Stimulated activated memory B cell treated with anti-CD40 and anti-IgM and Interleukin-4, amounts not matched to agents 10 μg/mL and 1 μg/mL and 100 μg/mL, for 72 hours (primary cell): ENCODE measurements at places on chromosomes 7 and 10.

- no peak for ATAC-seq
Observed at GRCh38 chr7:45187946-45188411, 30.4 kb downstream of the RAMP3 start.

GRCh38 chr7:90269163-90269562, 24.2 kb downstream of the CFAP69 start:
- ATAC-seq = no peak

DNA sequence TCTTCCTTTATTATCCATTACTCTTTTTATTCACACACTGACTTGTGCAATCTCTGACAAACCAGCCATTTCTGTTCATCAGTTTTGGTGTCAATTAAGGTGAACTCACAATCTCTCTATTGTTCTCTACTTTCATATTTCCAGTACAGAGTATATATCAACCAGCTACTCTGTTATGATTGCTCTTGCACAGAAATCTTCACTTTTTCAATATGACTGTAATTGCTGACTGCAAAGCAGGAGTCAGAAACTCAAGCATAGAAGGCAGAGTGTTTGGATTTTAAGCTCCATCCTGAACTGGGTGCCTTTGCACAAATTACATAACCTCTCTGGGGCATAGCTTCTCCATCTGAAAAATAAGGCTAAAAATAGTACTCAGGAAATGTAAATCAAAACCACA, 1042.0 kb downstream of the GRM8 start:
- ATAC-seq = no peak

DNA sequence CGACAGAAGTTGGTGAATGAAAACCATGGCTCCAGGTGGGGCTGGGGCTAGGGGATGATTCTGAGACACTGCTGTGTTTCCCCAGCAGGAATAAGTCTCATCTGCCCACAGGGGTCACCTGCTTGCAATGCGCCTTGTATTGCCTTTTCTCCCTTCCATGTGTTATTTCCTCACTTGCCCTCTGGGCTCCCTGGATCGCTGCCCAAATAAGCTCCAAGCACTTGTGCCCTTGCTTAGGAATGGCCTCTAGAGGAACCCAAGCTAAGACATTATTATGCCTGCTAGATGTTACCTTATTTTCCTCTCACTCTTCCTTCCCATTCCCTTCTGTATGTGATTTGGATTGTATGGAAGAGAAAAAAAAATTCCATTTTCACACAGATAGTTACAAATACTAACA, 24.8 kb upstream of the PLPP4 start:
- ATAC-seq = no peak

DNA sequence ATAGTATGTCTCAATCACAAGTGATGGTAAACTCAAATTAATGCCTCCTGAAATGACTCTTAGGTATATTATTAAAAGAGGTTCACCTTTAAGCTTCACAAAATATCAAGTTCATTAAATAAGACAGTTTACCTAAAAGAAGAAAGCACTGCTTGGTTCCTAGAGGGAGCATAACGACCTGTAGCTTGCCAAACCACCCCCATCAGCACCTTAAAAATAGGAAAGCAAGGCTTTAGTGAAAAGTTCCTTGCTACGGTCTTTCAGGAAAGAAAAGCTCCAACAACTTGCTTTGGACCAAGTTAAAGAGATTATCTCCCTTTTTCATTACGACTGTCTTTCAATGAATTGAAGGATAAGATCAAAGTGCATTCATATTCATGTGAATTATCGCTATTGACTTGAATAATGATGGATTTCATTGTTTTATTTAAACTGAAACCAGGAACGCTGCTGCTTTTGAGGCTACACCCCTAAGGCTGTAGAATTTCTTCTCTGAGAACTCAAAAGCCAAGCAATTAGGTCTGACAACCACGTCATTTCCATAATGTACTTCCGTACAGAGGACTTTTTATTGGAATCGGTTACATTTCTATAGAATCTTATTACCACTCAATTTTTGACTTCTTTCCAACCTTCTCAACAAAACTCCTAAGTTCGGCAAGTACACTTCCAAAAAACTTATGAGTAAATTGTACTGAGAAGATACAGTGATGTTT, 7.0 kb upstream of the SPAG6 start:
- ATAC-seq = no peak

- ATAC-seq = no peak
Observed at GRCh38 chr10:87590705-87591588, 68.7 kb upstream of the PAPSS2 start.

DNA sequence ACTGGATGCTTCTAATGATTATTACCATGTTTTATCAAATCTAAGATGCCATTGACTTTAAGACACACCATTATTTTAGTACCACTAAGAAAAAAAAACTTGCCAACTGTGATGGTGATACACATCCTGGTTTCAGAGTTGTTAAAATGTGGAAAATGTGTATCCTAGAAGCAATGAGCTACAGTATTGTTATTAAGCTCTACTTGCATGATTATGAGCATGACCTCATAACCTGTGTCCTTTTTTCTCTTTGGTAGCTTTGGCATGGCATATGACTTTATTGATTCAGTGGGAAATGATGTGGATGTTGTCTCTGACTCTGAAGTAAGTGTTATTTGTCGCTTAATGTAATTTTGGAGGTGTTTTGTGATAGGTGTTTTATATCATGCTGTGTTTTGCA, 3.3 kb downstream of the EDRF1 start:
- ATAC-seq = no peak

- ATAC-seq = no peak
Observed at GRCh38 chr10:49290131-49290530, 8.8 kb upstream of the C10orf71 start.

- ATAC-seq = no peak
Observed at GRCh38 chr7:136009488-136010079, 32.4 kb upstream of the MTPN start.

DNA sequence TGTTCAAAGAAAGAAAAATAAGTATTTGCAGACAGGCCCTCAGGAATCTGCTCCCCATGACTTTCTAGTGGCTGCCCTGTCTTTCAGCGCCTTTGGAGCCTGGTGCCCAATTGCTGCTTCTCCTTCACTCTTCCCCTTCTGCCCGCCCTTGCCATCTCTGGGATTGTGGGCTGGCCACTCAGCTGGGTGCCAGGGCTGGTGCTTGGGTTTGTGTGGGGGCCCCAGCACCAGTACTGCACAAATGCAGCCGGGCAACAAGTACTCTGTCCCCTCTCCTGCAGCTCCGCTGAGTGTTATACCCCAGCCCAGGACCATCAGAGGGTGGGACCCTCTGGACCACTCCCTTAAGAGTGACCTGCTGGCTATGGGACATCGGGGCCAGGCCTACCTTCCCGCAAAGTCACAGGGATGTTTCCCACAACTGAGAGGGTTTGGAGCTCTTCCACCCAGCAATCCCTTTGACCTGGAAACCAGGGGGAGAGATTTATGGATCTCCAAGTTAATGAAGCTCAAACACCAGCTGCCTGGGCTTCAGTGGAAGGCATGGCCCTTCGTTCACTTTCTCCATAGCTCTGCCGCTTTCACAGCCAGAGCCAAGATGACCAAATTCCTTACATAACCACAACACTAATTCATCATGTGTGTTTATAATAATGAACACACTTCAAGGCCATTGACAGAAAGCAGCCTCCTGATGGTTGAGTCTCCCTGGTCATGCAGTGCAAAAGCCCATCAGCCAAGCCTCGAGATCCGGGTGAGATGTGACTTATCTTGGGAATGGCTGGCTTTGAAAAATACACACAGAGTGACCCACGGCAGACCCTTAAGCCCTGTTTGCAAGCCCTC, 313.9 kb upstream of the ZNF32 start:
- ATAC-seq = no peak

DNA sequence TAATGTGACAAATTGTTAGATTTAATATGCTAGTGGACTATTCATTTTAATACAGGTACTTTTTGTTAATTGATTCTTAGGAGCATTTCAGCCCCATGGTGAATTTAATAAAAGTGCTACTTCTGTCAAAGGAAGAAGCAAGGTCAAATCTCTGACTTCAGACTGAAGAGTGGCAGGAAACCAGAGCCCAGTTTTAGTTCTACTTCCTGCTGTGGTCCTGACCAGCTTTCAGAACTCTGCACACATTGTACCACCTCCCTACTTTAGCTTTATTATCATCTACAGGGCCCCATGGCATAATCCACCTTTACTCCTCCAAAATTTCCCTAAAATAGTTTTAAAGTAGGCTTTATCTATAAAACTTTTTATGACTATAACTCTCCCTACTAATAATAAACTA, 33.7 kb downstream of the CTTNBP2 start:
- no peak for ATAC-seq

DNA sequence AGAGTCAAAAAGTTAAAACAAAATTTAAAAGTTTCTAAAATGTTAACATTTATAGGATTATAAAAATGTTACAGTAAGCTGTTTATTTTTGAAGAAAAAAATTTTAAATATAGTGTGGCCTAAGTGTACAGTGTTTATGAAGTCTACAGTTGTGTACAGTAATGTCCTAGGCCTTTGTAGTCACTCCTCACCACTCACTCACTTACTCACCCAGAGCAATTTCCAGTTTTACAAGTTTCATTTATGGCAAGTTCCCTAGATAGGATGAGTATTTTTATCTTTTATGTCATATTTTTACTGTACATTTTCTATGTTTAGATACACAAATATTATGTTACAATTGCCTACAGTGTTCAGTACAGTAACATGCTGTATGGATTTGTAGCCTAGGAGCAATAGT, 419.9 kb downstream of the ARL4A start:
- no peak for ATAC-seq

DNA sequence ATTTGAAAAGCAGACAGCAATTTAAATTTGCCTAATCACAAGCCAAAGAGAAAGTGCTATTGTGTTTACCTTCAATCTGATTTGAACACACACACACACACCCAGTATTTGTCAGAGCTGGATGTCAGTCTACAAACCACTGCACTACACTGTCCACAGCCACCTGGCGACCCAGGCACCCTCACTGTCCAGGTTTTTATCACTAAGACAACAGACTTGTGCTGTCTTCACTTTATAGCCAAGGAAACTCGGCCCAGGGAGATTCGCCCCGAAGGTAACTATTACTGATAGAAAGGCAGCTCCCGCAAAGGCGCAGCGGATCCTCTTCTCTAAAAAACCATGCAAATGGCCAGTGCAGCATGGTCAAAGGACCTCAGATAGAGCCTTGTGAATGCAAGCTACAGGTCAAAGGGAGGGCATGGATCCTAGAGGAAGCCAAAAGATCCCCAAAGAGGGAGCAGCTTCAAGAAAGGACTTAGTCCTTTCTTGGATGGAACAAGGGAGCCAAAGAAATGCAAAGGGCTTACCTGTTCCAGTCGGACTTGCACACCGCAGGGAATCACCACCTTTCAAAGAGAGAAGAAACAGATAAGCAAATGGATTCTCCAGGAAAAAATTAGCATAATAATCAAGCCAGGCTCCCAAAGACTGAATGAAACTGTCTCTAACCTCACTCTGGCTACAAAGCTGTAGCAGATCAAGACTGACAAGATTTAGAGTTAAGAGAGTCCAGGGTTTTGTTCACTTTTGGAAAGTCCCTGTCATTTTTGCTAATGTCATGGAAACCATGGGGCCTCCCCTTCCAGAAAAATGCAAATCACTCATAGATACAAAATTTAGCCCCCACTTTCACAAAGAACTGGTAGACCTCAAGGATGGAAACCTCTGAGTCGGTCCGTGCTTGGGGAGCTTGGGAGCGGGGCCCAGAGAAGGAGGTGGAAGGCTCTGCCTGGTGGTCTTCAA, 101.1 kb downstream of the TNS3 start:
- ATAC-seq = peak; percentile 80

GRCh38 chr10:131160219-131160875, 151.2 kb downstream of the TCERG1L start:
- no peak for ATAC-seq

GRCh38 chr7:33701927-33702326, 203.4 kb upstream of the BMPER start:
- no peak for ATAC-seq

- no peak for ATAC-seq
Observed at GRCh38 chr10:2011106-2011716, 273.9 kb upstream of the ADARB2 start.

- peak; percentile 26 for ATAC-seq
Observed at GRCh38 chr7:128104108-128104742, 73.0 kb upstream of the LRRC4 start.

GRCh38 chr10:111018021-111018420, 58.8 kb upstream of the ADRA2A start:
- no peak for ATAC-seq

- no peak for ATAC-seq
Observed at GRCh38 chr10:78850644-78851435, 217.9 kb upstream of the ZMIZ1 start.

DNA sequence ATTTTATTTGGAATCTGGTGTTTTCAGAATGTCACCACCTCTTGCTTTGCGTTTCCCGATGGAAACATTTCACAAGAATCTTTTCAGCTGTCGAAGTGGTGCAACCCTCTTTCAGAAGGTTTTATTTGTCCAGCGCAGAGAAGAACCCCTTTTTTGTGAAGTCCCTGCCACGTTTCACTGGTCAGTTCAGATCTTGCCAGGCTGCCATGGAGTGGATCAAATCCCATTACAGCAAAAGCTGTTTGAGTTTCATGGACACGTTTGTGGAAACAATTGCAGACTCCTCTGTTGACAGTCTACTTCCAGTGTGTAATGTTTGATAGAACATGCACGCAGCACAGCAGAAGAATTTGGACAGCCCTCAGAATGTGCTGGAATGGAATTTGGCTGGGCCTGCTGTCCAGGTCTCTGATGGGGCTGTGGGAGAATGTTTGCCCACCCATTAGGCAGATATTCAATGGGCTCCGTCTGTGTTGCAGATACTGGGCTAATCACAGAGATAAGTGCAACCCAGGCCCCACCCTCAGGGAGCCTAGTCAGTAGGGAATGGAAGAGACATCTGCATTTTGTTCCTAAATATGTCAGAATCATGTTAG, 143.2 kb downstream of the GRK5 start:
- no peak for ATAC-seq

DNA sequence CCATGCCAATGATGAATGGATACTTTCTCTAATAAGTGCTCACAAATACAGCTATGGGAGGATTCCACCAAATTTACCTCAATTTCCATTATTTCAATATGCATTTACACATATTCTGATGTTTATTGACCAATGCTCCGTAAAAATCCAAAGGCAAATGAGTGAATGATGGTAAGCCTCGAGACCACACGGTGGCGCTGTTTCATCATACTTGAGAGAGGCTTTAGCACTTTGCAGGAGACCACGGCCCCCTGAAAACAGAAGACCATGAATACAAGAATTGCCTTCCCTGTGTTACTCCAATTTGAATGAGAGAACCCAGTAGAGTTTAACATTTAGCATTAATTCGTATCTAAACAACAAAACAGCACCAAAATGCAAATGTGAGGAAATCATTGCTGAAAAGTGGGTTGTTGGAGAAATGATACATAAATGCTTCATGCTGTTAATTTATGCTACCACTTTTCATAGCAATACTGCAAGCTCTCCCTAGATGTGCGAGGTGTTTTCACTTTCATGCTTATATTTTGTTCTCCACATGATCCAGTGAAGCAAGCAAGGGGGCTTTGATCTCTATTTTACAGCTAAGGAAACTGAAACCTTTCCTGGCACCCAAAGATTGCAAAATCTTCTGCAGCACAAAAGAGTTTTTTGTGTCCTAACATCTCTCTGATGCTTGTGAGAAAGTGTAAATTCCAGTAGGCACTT, 35.4 kb downstream of the TRIL start:
- no peak for ATAC-seq
